MCF 10A (cell line): ENCODE measurements at places on chromosomes 4 and X. TPM values are rescaled to one million over a fixed set of nuclear protein-coding genes. Genes with fewer than 3 reads are reported as not detected.

ATP8A1 gene
- total RNA-seq: 0.19 and 0.34 TPM in 2 replicates

TMSB15C gene
- total RNA-seq: 0.79 and 1.3 TPM in 2 replicates

AFP gene
- not detected in 2 replicates for total RNA-seq

GABRG1 gene
- total RNA-seq: not detected in 2 replicates

GRCh38 chrX:147550217-147550616 is 361.5 kb upstream of the FMR1 start:
- peak; percentile 59 for DNase-seq
- H3K4me1 ChIP-seq: peaks cover 6% of the 10 kb centered on the region
- H3K36me3 ChIP-seq: no peaks in the 10 kb centered on the region
- no peak overlapping the region for H3K27ac ChIP-seq

- H3K4me3 ChIP-seq: no peak overlapping the region
- DNase-seq: no peak
- no peaks in the 10 kb centered on the region for H3K36me3 ChIP-seq
- H3K4me1 ChIP-seq: no peaks in the 10 kb centered on the region
- no peaks in the 10 kb centered on the region for H3K27me3 ChIP-seq
These were observed 477.8 kb downstream of the ANKRD50 start for GRCh38 chr4:124234771-124235170.

- H3K27ac ChIP-seq: no peak overlapping the region
- H3K4me3 ChIP-seq: no peak overlapping the region
- H3K27me3 ChIP-seq: peaks cover 22% of the 10 kb centered on the region
- no peaks in the 10 kb centered on the region for H3K36me3 ChIP-seq
These were observed 17.2 kb downstream of the SMIM31 start for GRCh38 chr4:164771088-164771487.

DNA sequence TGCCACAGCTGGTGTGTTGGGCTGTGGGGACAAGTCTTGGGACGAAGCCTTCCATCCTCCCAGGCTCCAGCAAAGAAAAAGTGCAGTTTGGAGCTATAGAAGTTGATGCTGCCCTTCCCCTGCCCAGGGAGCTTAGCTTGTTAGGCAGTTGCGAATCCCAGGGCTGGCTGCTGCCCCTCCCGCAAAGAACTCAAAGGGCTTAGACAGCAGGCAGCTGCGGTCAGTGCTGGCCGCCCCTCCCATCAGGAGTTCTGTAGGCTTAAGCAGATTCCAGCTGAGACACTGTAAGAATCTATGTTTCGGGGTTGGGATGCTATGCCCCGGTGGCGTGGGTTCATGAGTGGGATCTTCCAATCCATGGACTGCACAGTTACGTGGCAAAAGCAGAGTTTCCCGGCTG is 956.7 kb downstream of the GLUD2 start:
- H3K27ac ChIP-seq: no peak overlapping the region
- H3K36me3 ChIP-seq: no peaks in the 10 kb centered on the region
- H3K4me3 ChIP-seq: no peak overlapping the region
- no peaks in the 10 kb centered on the region for H3K4me1 ChIP-seq
- no peak for DNase-seq

DNA sequence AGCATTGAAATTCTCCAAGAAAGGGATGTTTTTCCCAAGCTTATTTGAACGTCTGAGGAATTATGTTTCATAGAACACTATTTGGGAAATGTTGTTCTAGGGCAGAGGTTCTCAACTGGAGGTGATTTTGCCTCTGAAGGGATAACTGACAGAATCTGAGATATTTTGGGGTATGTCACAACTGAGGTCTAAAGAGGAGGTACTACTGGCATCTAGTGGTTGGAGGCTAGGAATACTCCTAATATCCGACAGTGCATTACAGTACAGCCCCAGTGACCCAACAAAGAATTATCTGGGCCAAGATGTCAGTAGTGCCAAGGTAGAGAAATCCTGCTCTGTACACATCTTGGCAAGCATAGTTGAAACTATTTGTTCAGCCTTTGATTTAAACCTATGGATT is 6.4 kb downstream of the HSPA4L start:
- peak overlapping the region; percentile 46 for H3K27ac ChIP-seq
- peaks cover 24% of the 10 kb centered on the region for H3K4me1 ChIP-seq
- no peak overlapping the region for H3K4me3 ChIP-seq

- H3K27ac ChIP-seq: no peak overlapping the region
- H3K36me3 ChIP-seq: no peaks in the 10 kb centered on the region
- no peak overlapping the region for H3K4me3 ChIP-seq
- peaks cover 6% of the 10 kb centered on the region for H3K4me1 ChIP-seq
- H3K27me3 ChIP-seq: peaks cover 75% of the 10 kb centered on the region
These were observed 88.3 kb upstream of the CITED1 start for GRCh38 chrX:72393836-72394517.

DNA sequence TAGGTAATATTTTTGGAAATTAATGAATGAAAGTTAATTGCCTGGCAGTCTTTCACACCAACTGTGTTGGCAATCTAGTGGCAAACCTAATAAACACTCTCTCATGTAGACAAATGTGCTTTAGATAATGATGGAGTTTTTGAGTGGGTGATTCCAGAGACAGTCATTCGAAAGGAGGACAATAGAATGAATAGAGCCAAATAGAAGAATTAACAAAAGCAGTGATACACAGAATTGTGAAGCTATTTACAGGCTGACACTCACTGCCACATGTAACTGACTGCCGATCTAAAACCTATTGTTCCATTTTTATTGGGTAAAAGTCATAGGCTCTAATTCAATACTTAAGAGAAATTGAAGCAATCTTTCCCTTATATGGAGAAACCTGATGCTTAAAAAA is 338.5 kb downstream of the PCDH7 start:
- no peaks in the 10 kb centered on the region for H3K27me3 ChIP-seq
- no peak for DNase-seq
- no peak overlapping the region for H3K4me3 ChIP-seq
- H3K36me3 ChIP-seq: no peaks in the 10 kb centered on the region
- H3K4me1 ChIP-seq: no peaks in the 10 kb centered on the region

- no peaks in the 10 kb centered on the region for H3K36me3 ChIP-seq
These were observed 35.4 kb upstream of the TMSB15B start for GRCh38 chrX:103927030-103927429.

GRCh38 chrX:7635604-7636003 is 207.4 kb upstream of the VCX start:
- no peaks in the 10 kb centered on the region for H3K36me3 ChIP-seq
- no peak overlapping the region for H3K4me3 ChIP-seq
- no peaks in the 10 kb centered on the region for H3K27me3 ChIP-seq
- no peak for DNase-seq

DNA sequence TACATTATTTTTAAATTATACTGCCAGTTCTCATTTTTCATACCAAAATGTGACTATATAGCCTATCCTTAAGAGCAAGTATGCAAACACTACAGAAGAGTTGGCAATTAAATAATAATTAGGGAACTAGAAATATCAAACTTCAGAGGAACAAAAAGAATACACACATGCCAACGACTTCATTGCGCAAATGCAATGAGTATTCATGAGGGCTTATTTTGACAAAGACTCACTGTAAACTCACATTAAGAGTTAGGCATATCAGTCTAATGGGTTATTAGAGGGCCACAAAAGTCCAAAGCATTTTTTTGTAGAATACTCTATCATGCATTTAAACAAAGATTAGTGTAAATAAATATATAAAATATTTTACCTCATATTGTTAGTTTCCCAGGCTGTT is 31.6 kb downstream of the SLC10A7 start:
- H3K36me3 ChIP-seq: peaks cover 19% of the 10 kb centered on the region
- no peaks in the 10 kb centered on the region for H3K27me3 ChIP-seq
- no peak for DNase-seq
- H3K4me1 ChIP-seq: peaks cover 1% of the 10 kb centered on the region
- no peak overlapping the region for H3K27ac ChIP-seq
